ENCODE measurements at places on chromosomes 4 and X.

GRCh38 chrX:143781103-143781502 is 60.6 kb upstream of the SPANXN2 start:
- DNase-seq: no peak

- no peak for DNase-seq
Measured at GRCh38 chrX:118675326-118675965, 52.0 kb upstream of the IL13RA1 start.

GRCh38 chr4:97653701-97654100 is 489.6 kb downstream of the STPG2 start:
- no peak for DNase-seq

DNA sequence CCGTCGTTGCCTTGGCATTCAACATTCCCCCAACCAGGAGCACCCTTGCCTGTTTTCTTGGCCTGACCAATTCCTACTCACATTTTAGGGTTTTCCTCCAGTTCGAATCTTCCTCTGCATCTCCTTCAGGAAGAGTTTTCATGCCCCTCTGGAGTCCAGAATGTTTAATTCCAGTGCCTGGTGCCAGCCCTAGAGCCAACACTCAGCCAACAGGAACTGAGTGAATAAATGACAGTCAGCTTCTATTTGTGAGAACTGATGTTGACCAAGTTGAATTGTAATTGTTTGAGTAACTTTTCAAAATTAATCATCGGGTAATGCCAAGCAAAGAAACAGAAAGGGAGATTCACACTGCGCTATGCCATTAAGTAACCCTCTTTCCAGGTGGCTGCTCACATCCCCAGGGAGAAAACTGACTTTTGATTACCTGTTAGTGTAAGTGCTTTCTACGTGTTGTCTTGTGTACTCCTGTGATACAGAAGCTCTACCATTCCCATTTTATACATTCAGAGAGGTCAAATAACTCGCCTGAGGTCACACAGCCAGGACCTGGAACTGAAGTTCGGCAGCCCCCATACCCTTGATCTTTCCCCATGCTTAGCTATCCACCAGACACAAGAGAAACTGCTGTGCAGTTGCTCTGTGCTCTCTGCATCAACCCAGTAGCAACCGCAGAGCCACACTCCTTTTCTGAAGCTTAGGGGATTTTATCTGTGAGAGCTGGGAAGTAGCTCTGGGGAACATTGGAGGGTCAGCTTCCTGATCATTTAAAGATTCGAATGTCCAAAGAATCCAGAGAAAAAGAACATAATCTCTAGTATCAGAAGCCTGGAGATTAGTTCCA is 19.0 kb upstream of the SLC2A9 start:
- no peak for DNase-seq

Measured in mucosa of descending colon (tissue), 3 donors.